ENCODE measurements at places on chromosomes 5 and 9.

DNA sequence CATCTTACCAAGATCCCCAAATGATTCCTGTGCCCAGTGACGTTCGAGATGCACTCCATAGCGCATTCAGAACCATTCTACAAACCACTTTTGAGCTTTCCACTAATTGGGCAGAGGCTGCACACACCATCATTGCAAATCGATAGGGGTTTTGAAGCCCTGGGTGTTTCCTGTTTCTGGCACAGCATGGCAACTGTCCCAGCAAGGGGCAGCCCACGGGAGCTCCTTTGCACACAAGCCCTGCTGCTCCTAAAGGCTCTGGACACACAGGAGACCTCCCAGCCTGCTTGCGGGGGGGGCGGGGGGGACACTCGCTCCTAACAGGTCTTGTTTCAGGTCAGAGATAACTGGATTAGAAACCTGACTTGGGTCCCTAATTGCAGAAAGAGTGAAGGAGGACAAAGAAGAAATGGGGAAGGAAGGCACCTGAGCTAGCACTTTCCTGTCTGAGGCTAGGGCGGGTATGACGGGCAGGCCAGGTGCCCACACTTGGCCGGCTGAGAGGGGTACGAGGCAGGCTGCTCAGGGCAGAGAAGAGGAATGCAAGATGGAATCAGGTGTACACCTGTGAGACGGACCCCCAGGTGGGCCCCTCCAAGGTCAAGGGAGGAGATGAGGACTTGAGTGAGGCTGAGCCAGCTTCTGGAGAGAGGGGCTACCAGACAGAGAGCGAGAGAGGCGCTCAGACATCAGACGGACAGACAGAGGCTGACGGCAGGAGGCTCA, 820 bp downstream of the FBP1 start:
- no peak for DNase-seq

GRCh38 chr9:21155501-21155900, 11.0 kb downstream of the IFNA21 start:
- no peak for DNase-seq

DNA sequence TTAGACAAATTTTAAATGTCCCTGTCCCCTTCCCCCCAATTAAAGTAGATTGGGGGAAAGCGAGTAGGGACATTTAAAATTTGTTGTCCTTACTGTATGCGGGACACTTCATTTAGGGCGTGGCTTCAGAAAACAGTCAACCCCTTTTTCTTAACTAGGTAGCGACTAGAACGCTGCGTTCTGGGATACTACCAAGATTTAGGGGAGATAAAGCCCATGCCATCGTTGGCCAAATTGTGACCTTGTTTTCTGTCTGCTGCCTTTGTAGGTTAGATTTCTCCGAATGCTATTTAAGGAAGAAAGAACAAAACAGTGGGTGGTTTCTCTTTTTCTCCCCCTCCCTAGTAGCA, 1.2 kb downstream of the CKS2 start:
- peak; percentile 34 for DNase-seq

DNA sequence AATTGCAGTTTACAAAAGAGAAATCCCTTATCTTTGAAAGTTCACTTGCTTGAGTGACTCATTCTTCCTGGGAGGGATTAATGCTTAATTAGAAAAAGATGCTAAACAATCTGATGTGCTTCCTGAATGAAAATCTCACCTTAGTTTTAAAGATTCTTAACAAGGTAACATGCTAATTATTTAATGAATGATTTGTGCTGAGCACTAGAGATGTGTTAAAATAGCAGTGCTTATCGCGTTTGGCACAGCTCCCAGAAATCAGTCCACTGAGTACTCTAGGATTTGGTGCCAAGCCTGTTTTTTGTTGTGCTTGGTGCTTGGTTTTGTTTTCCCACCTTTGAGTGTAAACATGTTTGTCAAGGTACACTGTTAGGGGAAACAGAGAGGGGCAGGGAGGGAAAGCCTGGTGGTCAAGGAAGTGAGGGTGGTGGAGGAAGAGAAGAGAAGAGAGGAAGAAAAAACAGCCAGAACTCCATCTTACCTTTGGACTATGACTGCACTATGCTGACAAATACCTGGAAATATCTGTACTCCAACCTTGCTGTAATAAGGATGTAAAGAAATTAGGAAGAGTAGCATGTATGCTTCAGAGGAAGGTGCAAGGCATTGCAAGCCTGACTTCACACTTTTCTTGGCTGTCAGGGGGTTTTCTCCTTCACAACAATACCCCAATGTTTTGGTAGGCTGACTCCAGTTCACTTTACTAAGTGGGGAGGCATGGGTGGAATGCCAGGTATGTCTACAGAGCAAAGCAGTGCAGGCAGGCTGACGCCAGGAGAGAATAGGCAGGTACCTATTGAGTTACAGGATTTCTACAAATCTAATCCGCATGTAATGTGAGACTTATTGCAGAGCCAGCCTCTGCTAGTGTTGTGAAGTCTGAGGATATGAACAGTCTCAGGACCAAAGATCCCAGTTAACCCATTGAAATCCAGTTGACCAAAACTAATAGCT, 157.2 kb upstream of the ISL1 start:
- peak; percentile 29 for DNase-seq

- no peak for DNase-seq
Observed at GRCh38 chr9:118305331-118305730, 601.1 kb downstream of the TLR4 start.

DNA sequence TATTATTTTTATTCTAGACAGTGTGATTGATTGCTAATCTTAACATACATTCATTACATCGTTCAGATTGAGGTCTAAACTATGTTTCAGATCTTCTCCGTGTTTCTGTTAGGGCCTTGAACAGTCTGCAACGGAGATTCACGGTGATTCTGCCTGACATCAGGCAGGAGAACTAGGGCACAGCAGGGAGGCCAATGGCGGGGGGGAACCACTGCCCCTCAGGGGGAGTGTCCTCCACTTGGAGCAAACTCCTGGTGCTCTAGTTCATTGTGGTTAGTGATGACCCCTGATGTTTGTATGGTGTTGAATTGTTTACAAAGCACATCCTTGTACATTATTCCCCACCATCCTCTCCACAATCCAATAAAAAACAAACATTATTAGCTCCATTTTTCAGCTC, 173.5 kb downstream of the ZNF608 start:
- no peak for DNase-seq

- no peak for DNase-seq
Observed at GRCh38 chr5:72020161-72020983, 86.9 kb upstream of the MAP1B start.

GRCh38 chr5:177412603-177413233, 3.4 kb upstream of the F12 start:
- DNase-seq: no peak

- no peak for DNase-seq
Observed at GRCh38 chr5:133393776-133394476, 218.4 kb downstream of the FSTL4 start.

DNA sequence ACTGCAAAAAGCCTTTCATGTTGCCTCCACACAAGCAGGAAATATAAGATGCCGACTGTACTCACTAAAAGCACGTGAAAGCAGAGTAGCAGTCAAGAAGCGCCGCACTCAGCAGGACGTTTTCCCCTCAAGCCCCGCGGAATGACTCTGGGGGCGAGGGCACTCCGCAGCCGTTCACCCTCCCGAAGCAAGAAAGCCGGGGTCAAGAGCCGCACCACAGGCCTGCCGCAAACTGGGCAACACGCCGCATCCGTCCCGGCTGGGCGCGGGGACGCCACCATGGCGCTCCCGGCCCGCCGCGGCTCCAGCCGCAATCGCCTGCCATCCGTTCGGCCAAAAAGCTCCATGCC, 364 bp downstream of the RPS6 start:
- DNase-seq: no peak

DNA sequence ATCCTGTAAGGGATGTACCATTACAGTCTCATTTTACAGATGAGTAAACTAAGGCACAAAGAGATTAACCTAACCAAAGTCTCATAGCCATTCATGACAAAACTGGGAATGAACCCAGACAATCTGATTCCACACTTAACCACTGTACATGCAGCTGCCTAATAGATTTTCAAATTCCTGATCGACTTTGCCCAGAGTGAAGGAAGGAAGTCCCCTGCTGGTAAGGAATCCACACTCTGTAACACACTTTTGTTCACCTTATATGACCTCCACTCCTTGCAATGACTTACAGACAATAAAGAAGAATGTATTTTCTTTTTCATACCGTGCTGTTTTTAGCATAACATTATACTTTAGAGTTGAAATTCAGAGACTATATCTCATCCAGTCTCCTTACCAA, 31.3 kb upstream of the PLPP6 start:
- peak; percentile 9 for DNase-seq

GRCh38 chr9:35972093-35972492, 14.1 kb upstream of the OR2S2 start:
- no peak for DNase-seq

- no peak for DNase-seq
Observed at GRCh38 chr5:140324617-140325241, 21.7 kb downstream of the HBEGF start.

DNA sequence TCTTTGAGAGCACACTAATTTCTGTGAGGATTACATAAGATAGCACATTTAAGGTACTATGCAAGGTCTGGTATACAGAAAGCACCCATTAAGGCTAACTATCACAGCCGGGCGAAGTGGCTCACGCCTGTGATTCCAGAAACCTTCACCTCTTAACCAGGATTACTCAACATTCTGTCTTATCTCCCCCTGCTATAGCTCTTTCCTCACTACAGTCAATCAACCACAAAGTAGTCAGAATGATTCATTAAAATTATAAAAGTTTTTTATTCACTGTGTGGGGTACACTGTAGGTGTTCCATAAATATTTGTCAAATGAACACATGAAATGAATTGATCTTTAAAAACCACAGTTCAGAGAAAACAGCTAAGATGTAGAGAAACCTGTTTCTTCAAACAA, 48.7 kb downstream of the CHD1 start:
- DNase-seq: peak; percentile 10

DNA sequence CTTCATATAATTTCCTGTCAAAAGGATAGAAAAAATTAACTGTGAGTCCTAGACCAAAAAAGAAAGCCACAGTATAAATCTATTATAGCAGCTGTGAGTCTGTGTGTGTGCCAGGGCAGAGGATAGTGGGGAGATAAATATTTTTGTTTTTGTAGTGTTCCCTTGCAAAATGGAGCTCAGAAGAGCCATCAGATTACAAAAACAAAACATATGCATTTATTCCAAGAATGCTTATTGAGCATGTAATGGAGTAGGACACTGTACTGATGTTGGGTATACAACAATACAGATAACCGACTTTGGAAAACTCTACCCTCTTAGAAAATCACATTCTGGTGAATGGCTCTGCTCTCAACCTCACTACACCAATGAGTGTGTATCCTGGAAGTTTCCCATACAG, 111.0 kb downstream of the DMAC1 start:
- no peak for DNase-seq

DNA sequence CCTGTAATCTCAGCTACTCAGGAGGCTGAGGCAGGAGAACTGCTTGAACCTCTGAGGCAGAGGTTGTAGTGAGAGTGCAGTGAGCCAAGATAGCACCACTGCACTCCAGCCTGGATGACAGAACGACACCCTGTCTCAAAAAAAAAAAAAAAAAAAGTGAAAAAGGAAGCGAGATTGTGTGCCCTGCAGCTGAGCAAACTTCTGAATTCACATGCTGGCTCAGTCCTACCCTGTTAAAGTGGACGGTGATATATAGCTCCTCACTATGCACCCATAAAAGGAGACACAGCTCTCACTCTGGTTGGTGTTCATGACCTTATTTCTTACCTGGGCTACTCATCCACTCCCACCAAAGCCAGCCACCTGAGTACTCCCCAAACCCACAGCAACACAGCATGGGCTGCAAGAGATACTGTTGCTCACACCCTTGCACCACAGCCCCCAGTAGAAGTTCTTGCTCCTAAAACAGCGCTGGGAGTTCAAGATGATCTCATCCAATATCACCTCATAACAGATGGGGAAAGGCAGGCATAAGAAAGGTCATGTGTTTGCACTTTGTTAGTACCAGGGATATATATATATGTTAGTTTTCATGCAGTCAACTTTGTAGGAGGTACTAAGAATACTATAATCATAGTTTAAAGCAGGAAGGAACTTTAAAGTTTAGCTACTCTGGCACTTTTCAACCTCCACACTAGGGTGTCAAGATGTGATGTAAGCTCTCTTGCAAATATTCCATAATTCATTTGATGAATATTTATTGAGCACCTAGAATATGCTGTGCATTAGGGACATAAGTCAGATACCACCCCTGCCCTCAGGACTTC, 4.0 kb downstream of the TTLL11 start:
- DNase-seq: no peak

DNA sequence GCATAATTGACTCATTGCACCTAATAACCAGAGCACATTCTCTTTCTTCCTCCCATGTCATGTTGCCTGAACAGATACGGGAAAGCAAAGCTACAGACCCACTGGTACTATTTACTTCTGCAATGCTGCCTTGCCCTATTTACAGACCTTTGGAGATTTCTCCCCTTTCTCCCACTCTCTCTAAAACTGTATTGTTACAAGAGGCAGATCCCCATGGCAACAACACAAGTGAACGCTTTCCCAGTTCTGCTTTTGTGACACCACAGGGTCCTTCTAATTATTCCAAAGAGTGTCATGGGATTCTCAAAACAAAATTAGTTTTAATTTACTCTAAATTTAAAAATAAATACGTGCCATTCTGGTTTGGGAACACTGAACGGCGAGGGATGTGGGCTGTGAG, 104.7 kb downstream of the KCTD16 start:
- DNase-seq: no peak

- no peak for DNase-seq
Observed at GRCh38 chr5:27080147-27080546, 41.8 kb upstream of the CDH9 start.

DNA sequence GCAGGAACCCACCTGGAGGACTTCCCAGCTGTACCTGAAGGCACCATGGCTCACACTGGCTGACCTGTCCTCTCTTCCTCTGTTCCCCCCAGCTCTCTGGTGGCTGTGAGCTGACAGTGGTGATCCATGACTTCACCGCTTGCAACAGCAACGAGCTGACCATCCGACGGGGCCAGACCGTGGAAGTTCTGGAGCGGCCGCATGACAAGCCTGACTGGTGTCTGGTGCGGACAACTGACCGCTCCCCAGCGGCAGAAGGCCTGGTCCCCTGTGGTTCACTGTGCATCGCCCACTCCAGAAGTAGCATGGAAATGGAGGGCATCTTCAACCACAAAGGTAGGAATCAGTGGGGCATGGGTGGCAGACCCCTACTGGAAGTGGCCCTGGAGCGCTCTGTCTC, 161.9 kb upstream of the OTULINL start:
- DNase-seq: no peak

All from renal cortical epithelial cell (primary cell).